D341Med (cell line): ENCODE measurements at places on chromosomes 6 and 20.

- DNase-seq = no peak
Measured at GRCh38 chr20:62246872-62247652, 8.7 kb downstream of the OSBPL2 start.

DNA sequence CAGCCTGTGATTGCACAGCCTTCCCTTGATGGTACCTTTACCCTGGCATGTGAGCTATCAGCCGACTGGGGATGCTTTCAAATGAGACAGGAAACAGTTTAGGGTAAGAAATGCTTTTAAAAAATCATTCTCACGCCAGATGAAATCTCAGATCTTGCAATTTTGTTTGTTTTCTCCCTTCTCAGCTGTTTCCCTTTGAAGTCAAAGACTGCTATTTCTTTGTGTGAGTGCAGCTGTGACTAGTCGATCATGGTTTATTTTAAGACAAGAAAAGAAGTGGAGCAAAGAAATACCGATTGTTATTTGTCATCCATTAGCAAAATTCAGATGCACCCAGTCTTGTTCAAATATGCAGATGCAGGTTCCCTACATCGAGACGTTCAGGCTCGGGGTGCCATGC, 489.7 kb downstream of the QKI start:
- no peak for DNase-seq

- DNase-seq = no peak
Measured at GRCh38 chr6:167644412-167645132, 182.1 kb upstream of the AFDN start.

GRCh38 chr6:162728706-162729105, 932 bp downstream of the PACRG start:
- no peak for DNase-seq

DNA sequence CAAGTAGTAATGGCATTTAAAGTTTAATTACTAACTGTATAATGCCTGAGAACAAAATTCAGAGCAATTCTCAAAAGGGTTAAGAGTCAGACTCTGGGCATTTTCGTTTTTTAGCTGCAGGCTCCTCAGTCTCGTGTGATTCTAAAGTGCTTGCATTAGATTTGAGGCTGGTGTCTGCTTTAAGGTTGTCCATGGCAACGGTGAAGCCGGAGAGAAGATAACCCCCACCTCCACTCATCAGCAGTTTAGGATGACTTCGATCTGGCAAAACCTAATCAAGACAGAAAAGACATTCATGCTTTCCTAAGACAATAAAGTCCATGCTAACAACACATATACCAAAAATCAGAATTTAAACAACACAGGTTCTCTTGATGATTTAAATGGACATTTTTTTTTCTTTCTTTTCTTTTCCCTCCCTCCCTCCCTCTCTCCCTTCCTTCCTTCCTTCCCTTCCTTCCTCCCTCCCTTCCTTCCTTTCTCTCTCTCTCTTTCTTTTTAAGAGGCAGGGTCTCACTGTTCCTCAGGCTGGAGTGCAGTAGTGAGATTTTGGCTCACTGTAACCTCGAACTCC, 11.8 kb downstream of the TRMT6 start:
- no peak for DNase-seq

- DNase-seq = no peak
Measured at GRCh38 chr20:48308882-48309281, 518.9 kb downstream of the PREX1 start.

GRCh38 chr20:40797425-40797824, 108.4 kb upstream of the MAFB start:
- no peak for DNase-seq
